ENCODE measurements at places on chromosomes 13 and 19.

- DNase-seq: no peak
These were observed 62.3 kb downstream of the CCDC70 start for GRCh38 chr13:51923983-51924539.

- DNase-seq: peak; percentile 9
These were observed 5.0 kb upstream of the MTMR6 start for GRCh38 chr13:25292301-25292700.

- peak; percentile 88 for DNase-seq
These were observed 5.3 kb downstream of the DENND1C start for GRCh38 chr19:6476155-6476895.

- DNase-seq: no peak
These were observed 21.6 kb downstream of the LTBP4 start for GRCh38 chr19:40622773-40623075.

- no peak for DNase-seq
These were observed 533.0 kb downstream of the MYO16 start for GRCh38 chr13:109162248-109163036.

- DNase-seq: peak; percentile 53
These were observed 9.1 kb upstream of the LHFPL6 start for GRCh38 chr13:39612023-39612637.

- no peak for DNase-seq
These were observed 5.2 kb upstream of the ATP1A3 start for GRCh38 chr19:41999071-41999877.

GRCh38 chr13:78597602-78597932, 5.8 kb downstream of the POU4F1 start:
- DNase-seq: no peak

DNA sequence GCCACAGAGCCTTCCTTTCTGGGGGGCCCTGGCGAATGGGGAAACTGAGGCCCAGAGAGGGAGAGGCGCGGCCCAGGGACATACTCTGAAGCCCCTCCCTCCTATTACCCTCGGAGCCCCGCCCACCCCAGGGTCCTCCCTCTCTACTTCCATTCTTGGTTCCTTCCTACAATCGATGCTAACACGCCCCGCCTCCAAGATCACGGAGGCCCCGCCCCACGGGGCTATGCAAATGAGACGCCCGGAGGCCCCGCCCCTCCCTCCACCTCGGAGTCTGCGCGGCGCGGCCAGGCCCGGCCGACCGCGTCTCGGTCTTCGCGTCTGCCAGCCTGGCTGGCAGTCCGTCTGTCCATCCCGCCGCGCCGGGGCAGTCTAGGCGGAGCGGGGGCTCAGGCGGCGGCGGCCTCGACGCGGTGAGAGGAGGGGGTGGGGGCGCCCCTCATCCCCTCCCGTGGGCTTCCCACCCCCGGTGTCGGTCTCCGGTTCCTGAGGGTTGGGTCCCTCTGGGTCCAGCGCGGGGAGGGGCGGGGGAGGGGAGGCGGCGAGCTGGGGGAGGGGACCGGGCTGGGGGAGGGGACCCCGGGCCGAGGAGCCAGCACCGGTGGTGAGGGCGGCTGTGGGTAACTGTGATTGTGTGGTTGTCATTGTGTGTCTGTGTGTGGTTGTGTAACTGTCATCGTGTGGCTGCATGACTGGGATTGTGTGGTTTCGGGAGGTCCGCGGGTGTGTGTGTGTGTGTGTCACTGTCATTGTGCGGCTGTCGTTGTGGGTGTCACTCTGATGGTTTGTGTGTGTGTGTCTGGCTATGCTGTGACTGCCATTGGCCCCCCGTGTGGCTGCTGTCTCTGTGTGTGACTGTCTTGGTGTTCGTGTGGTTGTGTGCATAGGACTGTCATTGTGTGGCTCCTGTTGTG, at the start of gene PLPPR2:
Gene PLPPR2 (plus strand): TSS at position 273 of the 914 bp plus-strand sequence. CDS start 2,242 bp downstream, outside the sequence.
- DNase-seq: peak; percentile 97

DNA sequence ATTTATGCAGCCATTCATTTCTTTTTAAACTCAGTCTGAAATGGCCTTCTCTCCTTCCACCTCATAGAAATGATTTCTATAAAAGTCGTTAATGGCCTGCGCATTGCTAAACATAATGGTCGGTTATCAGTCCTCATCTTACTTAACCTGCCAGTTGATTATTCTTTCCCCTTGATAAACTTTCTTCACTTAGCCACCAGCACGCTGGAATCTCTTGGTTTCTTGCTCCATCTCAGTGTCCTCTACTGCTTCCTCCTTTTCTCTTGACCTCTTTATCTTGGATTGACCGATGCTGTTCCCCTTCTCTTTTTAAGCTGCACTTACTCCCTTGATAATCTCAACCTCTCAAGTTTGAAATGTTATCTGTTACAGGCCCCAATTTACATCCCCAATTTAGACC, 12.2 kb upstream of the CLC start:
- DNase-seq: no peak

GRCh38 chr19:38653028-38653571, 5.7 kb downstream of the ACTN4 start:
- no peak for DNase-seq

DNA sequence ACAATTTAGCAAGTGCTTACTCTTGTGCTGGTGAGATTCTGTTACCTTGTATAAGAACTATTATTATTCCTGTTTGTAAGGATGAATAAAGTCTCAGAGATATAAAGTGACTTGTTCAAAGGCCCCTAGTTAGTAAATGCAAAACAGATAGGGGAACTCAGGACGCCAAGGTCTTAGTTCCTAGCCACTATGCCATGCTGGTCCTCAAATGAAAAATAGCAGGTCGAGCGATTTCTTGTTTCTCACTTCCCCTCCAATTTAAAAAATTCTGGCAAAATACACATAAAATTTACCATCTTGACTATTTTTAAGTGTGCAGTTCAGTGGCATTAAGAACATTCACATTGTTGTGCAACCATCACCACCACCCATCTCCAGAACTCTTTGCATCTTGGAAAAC, 1.1 kb downstream of the TECR start:
- DNase-seq: no peak

DNA sequence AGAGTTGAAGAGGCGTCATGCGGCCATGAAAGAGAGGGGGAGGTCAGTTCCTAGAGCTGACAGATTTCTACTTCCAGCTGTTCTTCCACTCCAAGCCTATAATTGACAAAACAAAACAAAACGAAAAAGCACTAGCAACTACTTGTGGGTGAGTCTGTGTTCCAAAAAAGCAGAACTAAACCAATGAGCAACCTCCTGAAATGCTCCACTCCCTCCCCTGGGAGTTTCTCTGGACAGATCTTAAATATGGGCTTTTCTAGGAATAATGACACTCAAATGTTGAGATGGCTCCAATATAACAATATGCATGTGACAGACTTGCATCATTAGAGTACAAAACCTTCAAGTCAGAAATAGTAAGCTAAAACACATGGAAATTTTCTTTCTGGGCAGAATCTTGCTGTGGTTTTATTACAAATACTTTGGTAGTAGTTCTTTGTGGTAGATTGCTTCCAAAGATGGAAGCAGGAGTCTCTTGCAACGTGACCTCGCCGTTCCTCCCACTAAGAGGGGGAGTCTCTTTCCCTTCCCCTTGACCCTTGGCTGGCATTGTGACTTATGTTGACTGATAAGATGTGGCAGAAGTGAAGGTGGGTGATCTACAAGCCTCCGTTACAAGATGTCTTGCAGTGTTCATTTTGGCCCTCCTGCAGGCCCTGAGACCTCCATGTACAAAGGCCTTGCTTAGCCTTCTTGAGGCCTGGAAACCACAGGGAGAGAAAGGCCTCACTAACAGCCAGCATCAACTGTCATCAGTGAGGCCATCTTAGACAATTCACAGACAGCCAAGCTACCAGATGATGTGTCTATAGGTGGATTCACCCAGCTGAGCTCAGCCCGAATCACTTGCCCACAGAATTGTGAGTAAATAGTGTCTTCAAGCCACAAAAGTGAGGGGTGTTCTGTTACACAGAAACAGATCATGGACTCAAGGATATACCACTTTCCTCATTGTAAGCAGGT, 173.1 kb upstream of the RFC3 start:
- DNase-seq: no peak

DNA sequence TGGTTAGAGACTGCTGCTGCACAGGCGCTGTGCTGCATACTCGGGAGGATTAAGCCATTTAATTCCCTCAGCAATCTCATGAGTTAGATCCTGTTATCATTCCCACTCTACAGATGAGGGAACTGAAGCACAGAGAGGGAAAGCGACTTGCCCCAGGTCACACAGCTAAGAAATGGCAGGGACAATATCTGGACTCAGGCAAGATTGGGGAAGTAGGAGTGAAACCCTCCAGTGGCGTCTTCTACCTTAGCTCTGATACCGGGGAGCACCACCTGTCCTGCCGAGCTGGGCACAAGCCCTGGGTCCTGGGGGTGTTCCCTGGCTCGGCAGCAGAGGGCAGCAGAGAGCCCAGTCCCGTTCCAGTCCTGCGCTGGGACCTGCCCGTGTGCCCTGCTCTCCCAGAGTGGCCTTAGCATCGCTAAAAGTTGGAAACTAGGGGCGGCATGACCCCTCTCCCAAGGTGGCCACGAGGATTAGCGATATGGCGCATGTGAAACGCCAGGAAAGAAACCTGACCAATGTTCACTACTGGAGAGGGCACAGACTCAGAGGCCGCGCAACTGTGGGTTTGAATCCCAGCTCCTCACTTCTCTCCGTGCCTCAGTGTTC, 20.5 kb downstream of the CYTH2 start:
- DNase-seq: peak; percentile 85

GRCh38 chr19:56720281-56720680, 48.7 kb upstream of the ZNF835 start:
- no peak for DNase-seq

GRCh38 chr19:536031-536880, 4.7 kb downstream of the CDC34 start:
- DNase-seq: no peak

DNA sequence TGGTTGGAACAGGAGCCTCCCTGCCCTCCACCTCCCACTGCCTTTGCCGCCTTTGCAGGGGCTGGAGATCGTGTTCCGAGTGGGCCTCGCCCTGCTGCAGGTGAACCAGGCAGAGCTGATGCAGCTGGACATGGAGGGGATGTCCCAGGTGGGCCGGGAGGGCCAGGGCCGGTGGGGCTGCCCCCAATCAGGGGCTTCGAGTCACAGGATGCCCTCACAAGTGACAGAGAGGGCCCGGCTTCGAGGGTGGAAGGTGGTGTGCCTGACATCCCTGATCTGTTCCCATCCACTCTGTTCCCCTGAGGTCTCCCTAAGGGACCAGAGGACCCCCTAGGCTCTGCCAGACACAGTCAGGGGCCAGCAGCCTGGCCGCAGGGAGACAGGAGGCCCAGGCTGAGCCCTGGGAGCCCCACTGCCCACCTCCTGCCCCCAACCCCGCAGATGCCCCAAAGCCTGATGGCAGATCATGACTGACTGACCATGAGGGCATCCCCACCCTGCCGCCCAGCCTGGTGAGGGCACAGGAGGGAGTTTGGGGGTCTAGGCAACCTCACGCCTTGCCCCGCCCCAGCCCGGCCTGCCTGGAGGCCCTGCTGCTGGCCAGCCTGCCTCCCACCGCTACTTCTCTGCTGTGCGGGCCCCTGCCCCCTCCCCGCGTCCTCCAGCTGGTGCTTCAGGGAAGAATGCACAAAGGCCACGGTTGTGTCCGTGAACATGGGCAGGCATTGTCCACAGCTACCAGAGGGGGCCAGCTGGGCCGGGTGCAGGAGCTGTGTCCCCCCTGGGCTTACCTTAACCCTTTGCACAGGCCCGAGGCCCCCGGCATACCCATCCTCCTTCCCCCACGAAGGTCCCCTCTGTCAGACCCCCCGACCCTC, 21.8 kb downstream of the EVI5L start:
- DNase-seq: no peak

DNA sequence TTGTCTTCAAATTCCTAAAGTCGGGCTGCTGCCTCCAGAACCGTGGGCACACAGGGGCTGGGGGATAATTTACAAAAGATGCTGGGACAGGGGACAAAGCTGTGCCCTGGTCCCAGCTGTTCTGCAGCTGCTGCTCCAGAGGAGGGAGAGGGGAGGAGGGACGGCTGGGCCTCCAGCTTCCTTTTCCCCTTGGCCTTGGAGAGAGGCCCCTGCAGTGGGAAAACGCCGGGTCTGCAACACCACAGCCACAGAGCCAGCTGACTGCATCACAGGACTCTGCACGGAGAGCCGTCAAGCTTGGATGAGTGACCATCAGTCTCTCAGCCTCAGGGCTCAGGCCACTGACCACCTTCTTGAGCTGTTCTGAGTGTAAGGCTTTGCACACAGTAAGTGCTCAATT, 6.1 kb downstream of the DOCK6 start:
- no peak for DNase-seq

DNA sequence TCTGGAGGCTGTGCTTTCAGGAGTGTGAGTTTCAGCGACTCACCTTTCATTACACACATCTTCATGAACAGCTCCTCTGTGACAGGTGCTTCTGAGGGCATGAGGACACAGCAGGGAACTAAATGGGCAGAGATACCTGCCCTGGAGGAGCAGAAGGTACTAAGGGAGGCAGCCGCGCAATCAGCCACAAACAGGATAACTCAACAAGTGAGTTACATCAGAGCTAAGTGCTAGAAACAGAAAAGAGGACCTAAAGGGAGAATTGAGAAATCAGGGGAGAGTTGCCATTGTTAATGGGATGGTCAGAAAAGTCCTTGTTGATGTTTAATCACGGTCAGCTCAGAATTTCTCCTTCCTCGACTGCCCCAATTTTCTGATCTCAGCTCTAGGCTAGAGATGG, 42.5 kb downstream of the SYDE1 start:
- DNase-seq: no peak

- no peak for DNase-seq
These were observed 1.7 kb downstream of the RBM26 start for GRCh38 chr13:79404361-79404760.

DNA sequence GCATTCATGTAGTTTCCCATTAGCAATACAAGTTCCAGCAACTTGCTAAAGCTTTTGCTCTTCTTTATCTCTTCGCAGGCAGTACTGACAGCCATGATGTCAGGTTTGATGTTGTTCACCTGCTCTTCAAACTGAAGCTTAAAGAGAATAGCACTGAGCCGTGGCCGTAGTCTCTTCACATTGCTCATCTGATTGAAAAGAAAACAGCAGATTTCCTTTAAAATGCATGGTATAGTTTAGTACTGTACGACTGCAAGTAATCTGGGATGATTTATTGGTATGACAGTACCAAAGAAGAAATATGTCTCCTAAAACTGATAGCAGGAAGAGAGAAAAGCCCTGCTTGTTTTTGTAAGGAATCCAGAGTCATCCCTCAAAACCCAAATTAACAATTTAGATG, 284.4 kb downstream of the DIAPH3 start:
- no peak for DNase-seq

- no peak for DNase-seq
These were observed 1001.7 kb downstream of the PCDH17 start for GRCh38 chr13:58633226-58633625.

- DNase-seq: no peak
These were observed 942.6 kb upstream of the SLC10A2 start for GRCh38 chr13:104008541-104009435.

- DNase-seq: no peak
These were observed 151.4 kb downstream of the PDS5B start for GRCh38 chr13:32737679-32738078.

- DNase-seq: no peak
These were observed 5.7 kb downstream of the PGPEP1 start for GRCh38 chr19:18346091-18346490.

Data from AG08396 (cell line).